NCI-H446 (cell line): ENCODE measurements at places on chromosomes 13 and 19.

GRCh38 chr13:79749984-79750551, 269.1 kb downstream of the NDFIP2 start:
- DNase-seq = no peak

GRCh38 chr13:39777527-39778061, 122.1 kb downstream of the COG6 start:
- DNase-seq = no peak

DNA sequence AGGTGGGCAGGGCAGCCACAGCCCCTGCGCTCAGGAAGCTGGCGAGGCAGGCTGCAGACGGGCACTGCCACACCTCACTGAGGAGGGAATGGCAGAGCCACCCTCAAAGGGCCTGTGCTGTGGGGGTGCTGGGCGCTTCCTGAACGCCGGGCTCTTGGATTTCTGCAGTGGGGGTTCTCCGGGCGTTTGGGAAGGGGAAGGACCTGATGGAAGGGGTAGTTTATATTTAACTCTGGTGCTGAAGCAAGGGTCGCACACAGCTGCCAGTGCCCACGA, 10.5 kb downstream of the GNA11 start:
- no peak for DNase-seq

DNA sequence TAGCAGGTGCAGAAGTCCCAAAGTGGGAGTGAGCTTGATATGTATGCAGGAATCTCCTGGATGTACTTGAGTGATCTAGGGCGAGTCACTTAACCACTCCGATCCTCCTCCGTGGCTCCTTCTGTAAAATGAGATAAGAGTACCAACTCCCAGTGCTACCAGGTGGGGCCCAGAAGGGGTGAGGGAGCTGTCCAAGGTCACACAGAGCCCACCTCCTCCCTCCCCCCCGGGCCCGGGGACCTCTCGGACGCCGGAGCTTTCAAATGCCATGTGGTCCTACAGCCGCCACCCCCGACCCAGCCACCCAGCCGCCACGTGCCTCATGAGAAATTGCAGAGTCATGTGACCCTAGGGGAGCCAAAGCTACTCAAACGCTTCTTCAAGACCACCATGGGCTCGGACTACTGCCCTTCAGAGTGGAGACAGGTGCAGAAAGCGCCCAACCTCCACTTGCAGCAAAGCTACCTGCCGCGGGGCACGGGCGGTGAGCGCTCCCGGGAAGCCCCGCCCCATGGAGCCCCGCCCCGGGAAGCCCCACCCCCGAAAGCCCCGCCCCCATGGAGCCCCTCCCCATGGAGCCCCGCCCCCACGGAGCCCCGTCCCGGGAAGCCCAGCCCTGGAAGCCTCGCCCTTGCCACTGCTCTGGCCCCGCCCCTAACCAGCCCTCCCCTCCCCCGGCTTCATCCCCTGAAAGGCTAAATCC, 10.1 kb upstream of the ZNF358 start:
- no peak for DNase-seq

DNA sequence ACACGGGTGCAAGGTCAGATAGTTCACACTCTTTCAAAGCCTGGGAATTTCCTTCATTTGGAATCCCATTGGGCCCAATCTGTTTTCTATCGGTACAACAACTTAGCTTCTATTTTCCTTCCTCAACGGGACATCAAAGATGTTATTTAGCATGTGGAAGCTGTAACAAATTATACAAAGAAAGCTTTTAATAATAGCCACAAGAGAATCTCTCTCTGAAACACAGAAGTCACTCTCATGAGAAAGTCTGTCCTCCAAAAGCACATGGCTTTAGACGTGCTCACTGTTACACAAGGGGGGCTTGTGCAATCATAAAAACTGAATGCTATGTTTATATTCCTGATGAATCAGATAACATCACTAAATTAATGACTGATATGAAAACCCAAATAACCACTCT, 28.9 kb upstream of the CYSLTR2 start:
- no peak for DNase-seq

DNA sequence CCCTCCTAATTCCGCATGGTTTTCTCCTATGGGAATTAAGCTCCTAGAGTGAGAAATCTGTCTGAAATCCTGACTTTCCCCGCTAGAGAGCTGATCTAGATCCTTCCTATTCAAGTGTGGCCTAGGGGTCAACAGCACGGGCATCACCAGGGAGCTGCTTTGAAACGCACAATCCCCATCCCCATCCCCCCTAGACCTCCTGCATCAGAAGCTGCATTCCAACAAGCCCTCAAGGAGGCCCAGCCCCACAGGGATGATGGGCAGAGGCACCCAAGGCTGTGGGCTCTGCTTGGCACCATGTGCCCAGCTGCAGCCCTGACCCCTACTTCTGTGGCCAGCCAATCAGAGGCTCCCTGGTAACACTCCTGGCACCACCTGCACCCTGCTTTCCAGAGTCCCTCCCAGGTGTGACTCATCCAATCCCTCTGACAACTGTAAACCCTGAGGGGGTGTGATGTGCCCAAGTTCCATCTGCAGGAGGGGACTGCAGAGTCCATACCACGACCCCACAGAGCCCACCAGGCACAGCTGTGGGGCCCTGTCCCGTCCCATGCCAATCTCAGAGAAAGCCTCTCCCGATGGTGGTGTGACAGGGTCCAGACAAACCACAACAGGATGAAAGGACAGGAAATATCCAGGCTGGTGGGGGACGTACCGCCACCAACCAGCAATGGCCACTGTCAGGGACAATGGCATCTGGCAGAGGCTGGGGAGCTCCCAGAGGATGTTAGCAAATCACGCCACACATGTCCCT, 19.8 kb upstream of the SLC35E1 start:
- DNase-seq = no peak

GRCh38 chr13:28204043-28204442, 65.7 kb downstream of the PAN3 start:
- DNase-seq = no peak

- DNase-seq = no peak
Measured at GRCh38 chr13:60647547-60647946, 250.5 kb downstream of the TDRD3 start.

DNA sequence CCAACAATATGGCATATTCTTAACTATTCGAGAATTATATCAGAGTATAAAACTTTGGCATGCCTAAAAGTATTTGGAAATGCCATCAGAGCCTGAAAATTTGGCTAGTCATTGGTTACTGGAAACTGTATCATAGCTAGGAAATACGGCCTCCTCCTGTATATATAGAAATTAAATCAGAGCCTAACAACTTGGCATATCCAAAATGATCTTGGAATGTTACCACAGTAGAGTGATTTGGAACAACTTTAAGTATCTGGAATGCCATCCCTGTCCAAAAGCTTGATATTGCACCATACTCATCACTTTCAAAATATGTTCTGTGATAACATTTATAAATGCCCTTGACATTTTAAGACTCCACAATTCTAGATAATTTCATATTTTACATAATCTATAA, 335.8 kb downstream of the SLITRK1 start:
- no peak for DNase-seq

DNA sequence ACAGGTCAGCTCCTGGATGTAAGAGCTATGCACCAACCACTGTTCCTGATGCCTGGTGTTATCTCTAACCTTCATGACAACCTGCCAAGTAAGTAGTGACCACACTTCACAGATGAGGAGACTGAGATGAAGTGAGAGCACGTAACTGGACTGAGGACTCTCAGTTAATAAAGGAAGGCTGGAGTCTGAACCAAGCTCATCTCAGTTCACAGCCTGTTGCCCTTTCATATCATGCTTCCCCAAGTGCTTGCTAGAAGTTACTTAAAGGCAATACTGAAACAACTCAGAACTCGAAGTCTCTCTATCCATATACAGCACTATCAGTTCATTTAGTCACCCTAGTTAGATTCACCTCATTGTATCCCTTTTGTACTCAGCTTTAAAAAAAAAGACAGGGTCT, 119.7 kb downstream of the ABCC4 start:
- DNase-seq = no peak

DNA sequence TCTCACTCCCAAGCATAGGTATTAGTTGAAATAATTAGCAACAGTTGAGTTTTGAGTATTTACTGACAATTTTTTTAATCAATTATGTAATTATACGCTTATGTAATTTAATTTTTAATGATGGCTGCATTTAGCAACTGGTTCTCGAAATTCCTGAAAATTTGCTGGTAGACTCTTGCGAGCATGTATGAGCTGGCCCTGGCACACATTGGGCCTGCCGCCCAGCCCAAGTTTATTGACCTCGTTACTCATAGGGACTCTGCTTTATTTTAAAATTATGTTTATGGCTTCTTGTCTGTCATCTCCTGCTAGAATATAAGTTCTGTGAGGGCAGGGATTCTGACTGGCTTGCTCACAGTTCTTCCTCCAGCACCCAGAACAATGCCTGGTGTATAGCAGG, 6.7 kb downstream of the KLK14 start:
- no peak for DNase-seq

DNA sequence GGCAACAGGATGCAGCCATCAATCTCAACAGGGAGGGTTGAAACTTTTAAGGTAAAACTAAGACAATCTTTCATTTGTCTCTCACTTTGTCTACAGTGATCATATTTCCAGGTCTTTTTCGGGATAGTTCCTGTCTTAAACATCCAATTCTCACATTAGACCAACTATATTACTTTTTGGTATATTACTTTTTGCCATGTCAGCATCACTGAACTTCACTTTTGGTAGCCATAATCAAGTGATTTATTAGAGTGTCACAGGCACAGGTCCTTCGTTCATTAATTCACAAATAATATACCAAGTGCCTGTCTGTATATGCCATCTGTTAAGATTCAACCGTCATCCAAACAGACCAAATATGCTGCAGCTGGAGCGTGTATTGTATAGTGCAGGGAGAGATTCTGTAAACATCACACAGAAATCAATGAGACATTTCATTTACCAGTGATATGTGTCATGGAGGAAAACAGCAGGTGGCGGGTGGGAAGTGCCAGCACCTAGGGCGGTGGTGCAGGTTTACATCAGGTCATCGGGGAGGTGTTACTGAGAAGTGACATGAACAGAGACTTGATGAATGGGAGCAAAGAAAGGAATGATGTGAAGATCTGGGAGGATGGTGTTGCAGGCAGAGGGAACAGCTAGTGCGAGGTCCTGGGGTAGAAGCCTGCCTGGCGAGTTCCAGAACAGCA, 24.9 kb downstream of the ARHGEF7 start:
- DNase-seq = no peak

DNA sequence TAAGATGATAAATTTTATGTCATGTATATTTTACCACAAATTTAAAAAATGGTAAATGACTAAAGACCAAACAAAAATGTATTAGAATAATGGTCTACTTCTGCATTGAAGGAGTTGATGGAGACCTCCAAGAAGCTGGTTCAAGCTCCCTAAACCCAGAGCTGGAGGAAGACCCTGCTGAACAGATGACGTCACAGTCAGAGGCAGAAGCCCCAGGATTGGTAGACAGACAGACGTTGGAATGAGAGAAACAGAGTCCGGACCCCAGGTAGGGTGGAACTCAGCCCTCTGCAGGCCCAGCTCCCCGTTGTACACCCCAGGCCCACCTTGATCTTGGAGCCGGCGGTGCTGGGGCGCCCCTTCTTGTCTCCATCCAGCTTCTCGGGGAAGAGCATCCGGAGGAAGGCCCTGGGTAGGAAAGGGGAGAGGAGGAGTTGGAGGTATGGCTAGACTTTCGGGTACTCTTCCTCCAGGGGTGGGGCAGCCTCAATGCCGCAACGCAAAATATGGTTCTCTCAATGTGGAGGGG, 25.7 kb upstream of the ZNF414 start:
- no peak for DNase-seq

DNA sequence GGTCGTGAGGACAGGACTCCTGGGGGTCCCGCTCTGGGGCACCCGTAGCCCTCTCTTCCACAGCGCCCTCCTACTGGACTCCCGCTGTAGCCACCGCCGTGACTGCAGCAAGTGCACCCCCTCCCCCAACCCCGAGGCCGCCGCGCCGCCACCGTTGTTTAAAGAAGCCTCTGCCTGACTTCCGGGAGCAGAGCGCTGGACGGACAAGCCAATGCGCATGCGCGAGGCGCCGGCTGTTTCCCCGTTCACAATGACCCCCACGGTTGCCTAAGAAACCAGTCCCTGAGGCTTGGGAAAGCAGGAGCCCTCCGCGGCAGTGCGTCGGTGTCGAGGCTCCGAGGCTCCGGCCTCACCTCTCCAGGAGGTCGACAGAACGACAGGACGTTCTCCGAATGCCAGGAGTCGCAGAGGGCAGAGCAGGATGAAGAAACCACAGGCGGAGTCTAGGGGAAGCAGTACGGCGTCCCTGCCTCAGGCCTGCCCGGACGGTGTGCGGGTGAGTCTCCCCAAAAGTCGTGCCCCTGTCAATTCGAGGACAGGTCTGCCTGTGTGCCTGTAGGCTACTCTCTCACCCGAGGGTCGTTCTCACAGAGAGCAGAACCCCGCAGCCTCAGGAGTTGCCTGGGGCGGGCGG, 70.5 kb upstream of the ZNF420 start:
- DNase-seq = no peak

DNA sequence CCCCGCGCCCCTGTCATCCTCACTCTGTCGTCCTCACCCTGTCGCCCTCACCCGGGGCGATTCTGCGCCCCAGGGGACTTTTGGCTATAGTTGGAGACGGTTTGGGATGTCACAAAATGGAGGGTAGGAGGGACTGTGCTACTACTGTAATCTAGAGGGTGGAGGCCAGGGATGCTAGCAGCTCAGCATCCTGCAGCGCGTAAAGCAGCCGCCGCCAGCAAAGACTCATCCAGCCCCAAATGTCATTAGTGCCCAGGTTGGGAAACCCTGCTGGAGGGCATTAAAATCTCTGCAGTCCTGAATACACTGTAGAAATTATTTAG, 362 bp downstream of the ZNF557 start:
- DNase-seq = no peak

GRCh38 chr13:46962281-46962941, 65.6 kb upstream of the HTR2A start:
- DNase-seq = no peak

DNA sequence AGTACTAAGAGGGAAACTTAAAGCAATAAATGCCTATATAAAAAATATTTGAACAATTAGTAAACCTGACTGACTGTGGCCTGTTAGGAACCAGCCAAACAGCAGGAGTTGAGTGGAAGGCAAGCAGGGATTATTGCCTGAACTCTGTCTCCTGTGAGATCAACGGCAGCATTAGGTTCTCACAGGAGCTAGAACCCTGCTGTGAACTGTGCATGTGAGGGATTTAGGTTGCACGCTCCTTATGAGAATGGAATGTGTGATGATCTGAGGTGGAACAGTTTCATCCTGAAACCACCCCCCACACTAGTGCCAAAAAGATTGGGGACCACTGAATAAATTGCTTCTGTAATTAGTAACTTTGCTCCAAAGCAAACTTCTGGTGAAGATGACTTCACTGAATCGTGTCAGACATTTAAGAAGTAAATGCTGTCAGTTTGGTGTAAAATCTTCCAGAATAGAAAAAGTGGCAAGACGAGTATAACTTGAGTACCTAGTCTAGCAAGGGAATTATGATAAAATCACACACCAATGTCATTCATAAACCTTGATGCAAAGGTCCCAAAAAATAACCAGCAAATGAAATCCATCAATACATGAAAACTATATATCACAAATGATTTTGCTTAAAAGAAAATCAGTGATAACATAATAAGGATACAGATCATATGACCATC, 53.8 kb downstream of the SLC6A16 start:
- no peak for DNase-seq

- no peak for DNase-seq
Measured at GRCh38 chr13:79508224-79508961, 27.4 kb downstream of the NDFIP2 start.
